Gastrocnemius medialis (tissue), 4 donors: ENCODE measurements at places on chromosomes 5 and 9. TPM values are rescaled to one million over a fixed set of nuclear protein-coding genes. Genes with fewer than 3 reads are reported as not detected.

Gene FCN2
- not detected for total RNA-seq

GRCh38 chr5:169576181-169576598 lies 7.4 kb upstream of the SPDL1 start:
- no peaks in the 10 kb centered on the region for H3K4me1 ChIP-seq
- no peaks in the 10 kb centered on the region for H3K36me3 ChIP-seq
- no peaks in the 10 kb centered on the region for H3K27me3 ChIP-seq
- DNase-seq = no peak
- H3K27ac ChIP-seq = no peak overlapping the region

Gene GOLGA1
- total RNA-seq = 12.2 TPM

DNA sequence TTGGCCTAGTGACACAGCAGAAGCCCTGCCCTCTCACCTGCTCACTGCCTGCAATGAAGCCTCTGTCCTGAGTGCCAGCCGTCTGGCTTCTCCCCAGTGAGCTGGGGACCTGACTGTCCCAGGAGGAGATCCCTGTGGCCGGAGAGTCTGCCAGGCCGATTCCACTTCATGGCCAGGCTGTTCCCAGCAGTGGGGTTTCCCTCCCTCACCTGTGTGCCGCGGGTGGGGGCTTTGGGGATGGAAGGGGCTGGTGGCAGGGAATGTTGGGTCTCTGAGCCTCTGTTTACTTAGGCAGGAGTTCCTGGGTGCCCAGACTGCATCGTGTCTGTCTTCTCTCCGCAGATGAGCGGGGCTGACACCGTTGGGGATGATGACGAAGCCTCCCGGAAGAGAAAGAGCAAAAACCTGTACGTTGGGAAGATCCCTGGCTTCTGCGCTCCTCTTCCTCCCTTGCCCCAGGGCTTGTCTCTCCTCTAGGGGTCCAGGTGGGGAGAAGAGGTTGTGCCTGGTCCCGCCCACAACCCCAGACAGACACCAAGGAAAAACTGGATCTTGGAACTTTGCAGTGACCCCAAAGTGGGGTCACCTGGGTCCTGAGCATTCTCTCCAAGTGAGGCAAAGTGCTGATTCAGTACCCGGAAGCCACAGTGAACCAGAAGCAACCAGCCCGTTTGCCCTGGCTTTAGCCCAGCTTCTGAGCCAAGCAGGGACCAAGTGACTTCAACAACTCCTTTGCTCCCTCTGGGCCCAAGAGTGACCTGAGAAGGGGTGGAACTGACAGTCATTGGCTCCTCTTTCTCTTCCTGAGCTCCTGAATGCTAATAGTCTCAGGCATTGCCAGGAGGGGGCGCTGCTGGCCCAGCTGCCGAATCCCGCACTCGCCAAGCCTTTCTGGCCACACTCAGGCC lies 127.7 kb downstream of the RGS3 start:
- no peak overlapping the region for H3K4me3 ChIP-seq
- H3K27me3 ChIP-seq = no peaks in the 10 kb centered on the region
- peak overlapping the region; percentile 69 for H3K27ac ChIP-seq
- DNase-seq = peak; percentile 61
- peaks cover 60% of the 10 kb centered on the region for H3K4me1 ChIP-seq

Gene FOXI1
- not detected for total RNA-seq

- H3K4me1 ChIP-seq = no peaks in the 10 kb centered on the region
- no peak for DNase-seq
- no peaks in the 10 kb centered on the region for H3K36me3 ChIP-seq
- H3K27me3 ChIP-seq = no peaks in the 10 kb centered on the region
- no peak overlapping the region for H3K4me3 ChIP-seq
- H3K27ac ChIP-seq = no peak overlapping the region
Observed at GRCh38 chr9:80085668-80086067, 513.9 kb downstream of the TLE4 start.

DNA sequence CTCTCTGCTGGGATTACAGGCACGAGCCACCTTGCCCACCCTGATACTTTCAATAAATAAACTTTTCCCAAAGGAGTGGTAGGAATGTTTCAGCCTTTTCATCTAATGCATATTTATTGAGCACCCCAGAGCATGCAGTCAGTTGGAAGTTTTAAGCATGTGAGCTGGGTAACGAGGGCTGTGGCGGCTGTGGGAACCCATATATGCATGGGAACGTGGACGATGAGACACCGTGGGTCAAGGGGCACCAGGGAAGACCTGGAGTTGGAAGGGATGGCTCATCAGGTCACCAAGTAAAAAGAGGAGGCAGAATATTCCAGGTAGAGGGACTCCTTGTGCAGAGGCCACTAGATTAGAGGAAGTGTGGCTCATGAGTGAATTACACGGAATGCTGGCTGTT lies 64.7 kb downstream of the ANKRD33B start:
- no peaks in the 10 kb centered on the region for H3K36me3 ChIP-seq
- no peak overlapping the region for H3K4me3 ChIP-seq
- H3K27me3 ChIP-seq = no peaks in the 10 kb centered on the region
- DNase-seq = no peak

DNA sequence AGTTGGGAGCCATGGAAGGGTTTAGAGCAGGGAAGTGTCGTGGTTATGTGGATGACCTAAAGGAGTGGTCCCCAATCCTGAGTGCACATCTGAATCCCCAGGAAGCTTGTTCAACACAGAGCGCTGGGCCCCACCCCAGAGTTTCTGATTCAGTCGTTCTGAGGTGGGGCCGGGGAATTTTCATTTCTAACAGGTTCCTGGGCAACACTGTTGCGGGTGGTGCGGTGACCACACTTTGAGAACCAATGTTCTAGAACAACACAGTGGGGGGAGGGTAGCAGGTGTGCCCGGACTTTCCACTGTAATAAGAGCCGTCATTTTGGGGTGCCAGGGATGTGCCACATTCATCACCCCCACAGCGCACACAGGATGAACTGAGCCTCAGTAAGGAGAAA lies 39.3 kb downstream of the DUSP1 start:
- H3K4me3 ChIP-seq = no peak overlapping the region
- H3K27me3 ChIP-seq = no peaks in the 10 kb centered on the region
- peaks cover 37% of the 10 kb centered on the region for H3K4me1 ChIP-seq
- peak overlapping the region; percentile 86 for H3K27ac ChIP-seq
- no peak for DNase-seq
- H3K36me3 ChIP-seq = no peaks in the 10 kb centered on the region

GRCh38 chr5:122415030-122415800 lies 103.2 kb downstream of the SNCAIP start:
- H3K4me3 ChIP-seq = no peak overlapping the region
- no peak for DNase-seq
- H3K27ac ChIP-seq = no peak overlapping the region

DNA sequence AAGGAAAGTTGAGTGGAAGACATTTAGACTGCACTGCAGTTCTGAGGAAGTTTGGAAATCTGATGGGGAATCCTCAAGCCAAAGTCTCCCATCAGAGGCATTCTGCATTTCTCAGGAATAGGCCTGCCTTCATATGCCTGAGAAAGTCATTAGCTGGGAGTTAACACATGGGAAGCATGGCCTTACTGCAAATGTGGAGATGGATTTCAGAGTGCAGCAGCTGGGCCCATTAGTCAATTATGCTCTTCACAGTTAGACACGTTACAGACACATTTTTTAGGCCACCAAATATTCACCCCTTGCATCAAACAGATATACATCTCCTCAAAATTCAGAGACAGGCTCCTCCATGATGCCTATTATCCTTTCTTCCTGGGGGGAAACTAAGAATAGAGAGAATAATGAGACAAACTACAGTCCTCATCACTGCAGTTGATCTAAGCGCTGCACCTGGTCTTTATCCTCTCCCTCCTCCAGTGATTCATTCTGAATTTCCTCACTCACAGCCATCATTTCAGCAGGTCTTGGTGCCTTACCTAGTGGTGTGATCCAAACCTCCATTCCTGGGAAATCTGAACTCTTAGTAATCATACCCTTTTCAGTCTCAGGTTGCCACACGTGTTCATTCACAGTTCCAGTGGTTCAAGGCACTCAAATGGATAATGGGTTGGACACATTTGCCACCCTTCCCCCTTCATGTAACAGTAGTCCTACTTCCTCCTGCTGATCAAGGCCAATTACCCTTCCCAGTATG lies 47.9 kb upstream of the PPP2CA start:
- no peak overlapping the region for H3K27ac ChIP-seq
- no peak overlapping the region for H3K4me3 ChIP-seq
- no peaks in the 10 kb centered on the region for H3K27me3 ChIP-seq

DNA sequence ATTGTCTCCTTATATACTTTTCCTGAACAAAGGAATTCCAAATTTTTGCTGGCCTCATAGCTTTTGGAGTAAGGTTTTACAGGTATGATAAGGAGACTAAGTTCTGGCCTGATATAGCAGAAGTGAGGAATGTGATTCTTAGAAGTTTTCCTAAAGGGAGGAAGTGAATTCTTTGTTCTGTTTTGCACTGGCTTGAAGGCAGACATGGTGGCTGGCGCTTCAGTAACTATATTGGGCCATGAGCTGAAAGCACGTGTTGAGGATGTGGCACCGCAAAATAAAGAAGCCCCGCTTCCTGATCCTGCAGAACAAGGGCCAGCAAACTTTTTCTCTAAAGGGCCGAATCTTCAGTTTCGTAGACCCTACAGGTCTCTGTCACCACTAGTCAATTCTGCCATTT lies 224.2 kb downstream of the SNX18 start:
- H3K27ac ChIP-seq = no peak overlapping the region
- no peaks in the 10 kb centered on the region for H3K4me1 ChIP-seq
- H3K27me3 ChIP-seq = no peaks in the 10 kb centered on the region
- H3K4me3 ChIP-seq = no peak overlapping the region
- H3K36me3 ChIP-seq = no peaks in the 10 kb centered on the region
- no peak for DNase-seq
